ENCODE measurements at places on chromosomes 16 and 17.
A peak's percentile ranks its signal among the peaks of the same experiment; 100 is the strongest.

DNA sequence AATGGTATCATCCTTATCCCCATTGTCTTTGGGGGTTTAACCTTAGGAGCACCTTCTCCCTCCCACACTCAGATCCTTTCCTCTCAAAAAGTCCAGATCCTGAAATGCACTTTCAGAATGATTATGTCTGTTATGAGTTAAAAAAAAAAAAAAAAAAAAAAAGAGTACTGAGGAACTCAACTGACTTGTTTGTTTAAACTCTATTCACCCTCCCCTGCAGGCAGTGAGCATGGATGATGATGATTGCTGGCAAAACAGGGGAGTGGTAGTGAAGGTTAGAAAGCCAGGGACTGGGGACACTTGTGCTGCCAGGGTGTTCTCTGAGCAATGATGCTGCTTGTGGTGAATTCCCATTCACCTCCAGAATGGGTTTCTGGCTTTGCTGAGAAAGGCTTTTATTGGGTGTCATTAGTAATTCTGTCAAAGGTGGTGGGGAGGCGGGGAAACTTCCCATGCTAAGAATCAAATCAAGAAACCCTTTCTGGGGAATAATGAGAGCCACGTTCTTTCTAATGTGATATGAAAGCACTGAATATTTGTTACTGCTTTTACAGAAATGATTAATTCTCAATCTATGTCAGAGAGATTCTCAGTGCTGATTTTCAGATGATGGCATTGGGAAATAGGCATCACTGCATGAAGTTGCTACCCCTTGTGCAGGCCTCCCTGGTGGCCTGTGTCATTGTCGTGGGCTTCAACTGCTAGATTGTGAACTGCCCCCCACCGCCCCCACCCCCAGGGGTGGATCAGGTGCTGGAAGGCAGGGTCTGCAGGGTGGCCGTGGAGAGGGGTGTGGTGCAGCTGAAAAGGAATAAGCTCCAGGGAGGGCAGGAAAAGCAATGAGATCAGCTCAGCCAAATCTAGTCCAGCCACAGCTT, 14.1 kb downstream of the CCL4 start:
- DNase-seq: peak; percentile 7

DNA sequence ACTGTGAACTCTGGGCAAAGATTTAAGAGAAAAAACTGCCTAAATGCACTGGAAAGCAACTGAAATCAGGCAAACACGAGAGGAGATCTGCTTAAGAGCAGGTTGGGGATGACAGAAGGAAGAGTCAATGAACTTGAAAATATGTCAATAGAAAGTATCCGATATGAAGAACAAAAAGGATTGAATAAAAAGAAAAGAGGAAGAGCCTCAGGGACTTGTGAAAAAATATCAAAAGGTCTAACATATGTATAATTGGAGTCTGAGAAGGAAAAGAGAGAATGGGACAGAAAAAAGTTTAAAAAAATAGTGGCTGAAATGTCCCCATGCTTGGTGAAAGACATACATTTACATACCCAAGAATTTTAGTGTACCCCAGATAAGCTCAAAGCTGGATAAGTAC, 195.5 kb downstream of the COPRS start:
- DNase-seq: no peak

DNA sequence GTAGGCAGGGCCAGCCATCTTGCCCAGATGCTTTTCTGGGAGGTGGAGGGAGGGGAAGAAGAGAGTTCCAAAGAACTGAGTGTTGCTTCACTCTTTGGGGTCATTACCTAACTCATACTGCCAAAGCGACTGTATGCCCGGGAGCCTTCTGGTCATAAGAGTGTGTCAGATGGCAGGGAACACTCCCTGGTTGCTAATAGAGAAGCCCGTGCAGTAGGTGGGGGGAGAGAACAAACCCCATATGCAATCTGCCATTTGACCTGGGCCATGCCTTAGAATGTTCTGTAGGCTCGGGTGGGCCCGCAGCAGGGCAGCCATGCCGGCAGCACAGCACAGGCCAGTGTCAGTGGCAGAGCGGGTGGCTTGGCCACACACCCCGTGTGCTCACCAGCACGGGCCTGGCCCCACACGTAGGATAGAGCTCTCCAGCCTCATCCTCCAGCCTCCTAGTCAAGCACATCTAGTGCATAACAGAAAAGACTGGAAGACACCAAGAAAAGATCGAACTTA, 120.5 kb downstream of the SOCS1 start:
- no peak for DNase-seq

DNA sequence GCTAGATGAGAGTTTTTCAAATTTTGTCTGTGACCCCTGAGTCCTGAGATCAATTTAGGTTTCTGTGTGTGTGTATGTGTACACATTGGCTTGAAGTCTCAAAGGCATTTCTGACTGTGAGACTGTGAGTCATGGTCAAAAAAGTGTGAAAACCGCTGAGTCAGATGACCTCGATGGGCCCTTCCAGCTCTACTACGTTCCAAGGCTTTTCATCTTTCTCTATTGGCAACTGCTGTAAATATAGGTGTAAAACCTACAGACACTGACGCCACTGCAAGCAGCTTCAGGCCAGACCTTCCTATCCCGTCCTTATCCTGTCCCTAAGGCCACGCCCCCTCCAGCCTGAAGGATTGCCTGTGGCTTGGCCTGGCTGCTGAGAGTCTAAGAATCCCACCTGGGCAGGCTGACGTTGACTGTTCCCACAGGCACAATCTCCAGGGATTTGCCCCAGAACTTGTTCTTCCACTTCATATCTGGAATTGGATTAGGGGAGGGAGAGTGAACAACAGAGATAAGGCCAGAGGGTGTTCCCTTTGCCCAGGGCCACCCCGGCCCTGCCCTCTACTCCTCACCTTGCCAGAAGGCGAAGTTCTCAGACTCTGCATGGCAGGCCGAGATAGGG, 11.3 kb downstream of the OSBPL7 start:
- no peak for DNase-seq

DNA sequence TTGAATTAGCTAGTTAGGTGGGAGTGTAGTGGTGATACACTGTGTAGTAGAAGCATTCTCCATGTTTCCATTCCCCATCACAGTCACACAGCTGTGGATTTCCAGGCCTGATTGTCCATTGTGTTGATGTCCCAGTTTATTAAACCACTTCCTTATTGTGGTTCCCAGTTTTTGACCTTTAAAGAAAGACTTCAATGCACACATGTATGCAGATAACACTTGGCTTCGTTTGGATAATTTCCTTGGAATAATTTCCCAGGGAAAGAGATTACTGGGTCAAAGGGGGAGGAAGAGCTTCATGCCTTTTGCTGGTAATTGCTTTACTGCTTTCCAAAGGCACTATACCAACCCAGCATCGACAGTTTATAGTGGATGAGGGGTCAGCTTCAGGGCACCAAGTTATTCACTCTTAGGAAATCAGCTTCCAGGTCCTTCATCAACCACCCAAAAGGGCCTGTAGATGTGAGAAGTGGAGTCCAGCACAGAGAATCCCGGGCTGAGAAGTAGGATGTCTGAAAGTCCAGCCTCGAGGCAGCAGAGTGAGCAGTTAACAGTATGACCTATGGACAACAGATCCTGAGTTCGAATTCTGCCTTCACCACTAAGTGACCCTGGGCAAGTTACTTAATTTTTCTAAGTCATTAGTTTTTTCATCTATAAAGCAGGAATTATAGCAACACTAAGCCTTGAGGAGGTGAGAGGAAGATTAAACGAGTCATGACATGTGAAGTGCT, 31.3 kb upstream of the TNS4 start:
- no peak for DNase-seq

Measured in activated CD4-positive, alpha-beta T cell treated with anti-CD3 and anti-CD28 coated beads for 24 hours (primary cell).